ENCODE measurements at places on chromosomes 7 and 10.

DNA sequence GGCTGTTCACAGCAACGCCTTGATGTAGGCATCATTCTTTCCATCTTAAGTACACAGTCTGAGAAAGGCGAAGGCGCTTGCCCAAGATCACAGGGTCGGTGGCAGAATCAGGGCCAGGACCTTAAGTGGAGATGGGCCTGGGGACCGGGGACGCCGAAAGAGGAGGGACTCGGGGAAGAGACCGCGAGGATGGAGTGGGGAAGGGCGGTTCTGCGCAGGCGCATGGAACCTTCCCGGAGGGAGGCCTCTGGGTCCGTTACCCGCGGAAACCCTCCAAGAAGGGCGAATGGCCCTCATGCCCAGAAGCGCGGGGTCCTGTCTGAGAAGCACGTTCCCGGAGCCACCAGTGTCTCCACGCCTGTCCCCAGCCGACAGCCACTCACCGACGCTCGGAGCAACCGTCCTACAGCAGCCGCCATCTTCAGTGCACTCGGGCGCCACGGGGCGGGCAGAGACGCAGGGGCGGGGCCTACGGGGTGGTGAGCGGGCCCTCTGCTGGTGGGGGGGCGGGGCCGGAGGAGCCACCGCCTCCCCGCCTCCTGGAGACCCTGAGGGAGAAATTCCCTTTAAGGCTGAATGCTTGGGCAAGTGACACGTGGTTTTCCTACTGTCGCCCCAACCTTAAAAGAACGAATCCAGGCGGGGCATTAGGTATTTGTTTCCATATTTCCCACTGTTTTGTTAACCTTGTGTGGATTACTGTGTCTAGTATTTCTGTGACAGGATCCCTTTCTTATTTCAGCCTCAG is at the start of gene PRDX3:
PRDX3 (minus strand) TSS at position 441 of the 748 bp plus-strand sequence; CDS start at position 419, 22 bp downstream.
- DNase-seq: peak; percentile 95

DNA sequence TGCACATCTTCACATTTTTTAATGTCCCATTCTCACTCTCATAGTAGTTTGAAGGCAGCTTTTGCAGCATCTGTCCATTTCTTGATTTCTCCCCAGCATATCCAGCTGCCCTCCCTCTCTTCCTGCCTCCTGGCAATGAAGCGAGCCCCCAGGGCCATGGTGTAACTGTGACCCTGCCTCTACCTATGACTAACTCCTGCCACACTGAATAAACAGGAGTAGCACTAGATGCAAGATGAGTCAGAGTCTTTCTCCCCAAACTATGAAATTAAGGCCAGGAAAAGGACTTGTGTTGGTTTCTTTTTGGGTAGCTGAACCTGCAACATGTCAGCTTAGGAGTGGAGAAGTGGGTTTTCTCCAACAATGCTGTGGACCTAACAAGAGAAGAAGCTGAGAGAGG is 329.0 kb downstream of the RNLS start:
- DNase-seq: no peak

DNA sequence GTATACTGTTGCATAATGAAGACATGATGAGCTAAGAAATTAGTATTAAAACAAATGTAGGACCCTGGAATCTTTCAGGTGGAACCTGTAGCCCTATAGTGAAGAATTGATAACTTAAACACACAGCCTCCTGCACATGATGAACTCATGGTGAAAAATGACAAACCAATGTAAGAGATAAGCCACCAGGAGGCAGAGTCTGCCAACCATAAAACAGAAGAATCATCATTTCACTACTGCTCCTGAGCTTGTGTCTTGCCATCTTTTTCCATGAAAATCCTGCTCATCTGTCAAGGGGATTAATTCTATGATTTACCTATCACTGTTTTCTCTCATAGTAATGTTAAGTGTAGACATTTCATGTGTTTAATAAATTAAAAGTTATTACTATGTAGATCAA is 363.9 kb downstream of the MALRD1 start:
- no peak for DNase-seq

- DNase-seq: no peak
Measured at GRCh38 chr7:91912494-91912893, 28.2 kb upstream of the AKAP9 start.

DNA sequence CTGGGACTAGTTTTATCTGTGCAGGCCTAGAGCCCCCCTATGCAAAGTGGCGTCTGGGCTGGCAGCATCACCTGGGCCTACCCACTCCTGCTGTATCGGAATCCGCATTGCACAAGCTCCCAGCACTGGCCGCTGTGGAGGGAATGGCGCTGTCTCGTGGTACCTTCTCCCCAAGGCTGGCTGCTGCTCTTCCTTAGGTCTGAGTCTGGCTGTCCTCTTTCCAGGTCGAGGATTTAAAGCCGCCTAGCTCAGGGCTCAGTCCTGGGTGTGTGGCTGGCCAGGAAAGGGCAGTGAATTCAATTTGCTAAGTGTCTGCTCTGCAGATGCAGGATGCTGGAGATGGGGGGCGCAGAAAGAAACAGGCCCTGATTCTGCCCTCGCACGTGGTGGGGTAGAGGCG is 44.7 kb downstream of the MGMT start:
- no peak for DNase-seq

DNA sequence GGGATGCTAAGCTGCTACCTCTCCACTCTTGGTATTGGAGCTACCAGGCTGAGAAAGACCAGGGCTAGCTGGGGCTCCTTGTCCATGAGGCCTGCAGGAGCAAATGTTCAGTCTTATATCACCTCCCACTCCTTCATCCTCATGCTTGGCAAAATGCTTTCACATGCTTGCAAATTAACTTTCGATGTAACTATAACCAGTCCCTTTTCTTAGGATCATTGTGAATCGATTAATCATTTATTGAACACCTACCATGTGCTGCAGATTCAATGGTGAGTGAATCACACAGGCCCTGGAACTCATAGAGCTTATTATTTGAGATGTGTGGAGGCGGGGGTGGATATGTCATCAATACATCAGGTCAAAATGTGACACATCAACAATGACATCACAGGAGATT is 138.6 kb downstream of the EMX2 start:
- no peak for DNase-seq

DNA sequence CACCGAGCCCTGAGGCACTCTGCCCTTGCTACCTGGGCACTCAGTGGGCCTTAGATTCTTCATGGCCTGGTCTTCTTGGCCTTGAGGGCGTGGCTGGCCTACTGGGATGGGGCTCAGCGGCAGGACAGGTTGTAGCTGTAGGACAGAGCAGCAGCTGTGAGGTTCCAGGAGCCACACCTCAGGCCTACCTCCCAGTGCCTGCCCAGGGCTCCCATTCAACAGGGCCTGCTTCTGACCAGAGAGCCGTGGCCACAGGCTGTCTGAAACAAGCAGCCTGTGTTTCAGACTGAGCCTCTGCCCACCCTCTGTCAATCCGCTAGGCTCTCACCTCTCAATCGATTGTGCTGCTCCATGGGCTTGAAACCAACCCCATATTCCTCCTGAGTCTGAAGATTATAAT is 928.0 kb upstream of the ZNF722 start:
- DNase-seq: no peak

GRCh38 chr7:102138676-102139075 is 148.0 kb upstream of the SH2B2 start:
- DNase-seq: no peak

GRCh38 chr10:110443239-110444003 is 54.3 kb upstream of the DUSP5 start:
- no peak for DNase-seq

DNA sequence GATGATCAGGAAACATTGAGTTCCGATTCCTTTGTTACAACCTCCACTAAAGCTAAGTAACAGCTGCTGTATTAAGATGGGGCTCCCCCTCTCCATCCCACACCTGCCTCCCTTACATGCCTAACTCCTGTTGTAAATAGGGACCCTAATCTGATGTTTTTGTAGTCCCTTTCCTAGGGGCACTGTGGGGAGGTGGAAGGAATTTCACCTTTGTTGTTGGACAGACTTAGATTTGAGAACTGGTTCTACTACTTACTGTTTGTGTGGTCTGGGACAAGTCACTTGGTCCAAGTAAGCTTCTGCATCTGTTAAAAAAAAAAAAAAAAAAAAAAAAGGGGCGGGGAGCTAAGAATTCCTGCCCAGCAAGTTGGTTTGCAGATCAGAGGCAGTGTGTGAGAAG is 42.6 kb downstream of the KIAA1217 start:
- DNase-seq: no peak

DNA sequence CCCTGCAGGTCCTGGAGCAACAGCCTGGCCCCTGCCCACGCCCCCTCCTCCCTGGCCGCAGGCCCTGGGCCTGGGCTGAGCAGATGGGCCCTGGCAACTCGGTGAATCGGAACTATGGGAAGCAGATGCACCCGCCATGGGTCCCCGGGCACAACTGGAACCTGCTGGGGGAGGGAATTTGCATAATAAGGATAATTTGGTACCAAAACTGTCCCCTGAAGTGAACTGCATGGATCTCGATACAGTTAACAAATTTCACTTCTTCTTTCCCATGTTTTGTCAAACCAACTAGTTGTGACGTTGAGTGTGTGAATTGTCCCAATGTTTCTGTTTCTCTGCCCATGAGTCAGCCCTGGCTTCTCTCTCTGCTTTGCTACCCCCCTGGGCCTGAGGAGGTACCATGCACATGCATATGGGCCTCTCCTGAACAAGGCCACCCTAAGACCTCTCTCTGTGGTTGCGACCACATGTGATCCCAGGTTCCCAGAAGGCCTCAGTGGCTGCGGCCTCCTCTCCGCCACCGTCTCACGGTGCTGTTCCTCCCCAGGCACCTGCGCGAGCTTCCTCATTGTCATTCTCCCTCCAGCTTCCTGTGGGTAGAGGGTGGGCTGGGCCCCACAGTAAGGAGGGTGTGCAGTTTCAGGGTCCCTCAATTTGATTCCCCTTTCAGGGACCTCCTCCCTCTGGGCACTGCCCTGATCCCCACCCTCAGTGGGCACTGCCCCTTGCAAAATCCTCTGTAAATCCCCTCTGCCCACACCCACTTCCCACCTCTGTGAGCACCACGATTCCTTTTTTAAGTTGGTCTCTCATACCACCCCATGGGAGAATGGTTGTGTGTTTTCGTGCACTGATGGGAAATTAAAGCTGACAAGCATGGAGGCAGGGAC is 40.0 kb downstream of the FIGNL1 start:
- no peak for DNase-seq

GRCh38 chr10:71432956-71433767 is 36.4 kb downstream of the CDH23 start:
- no peak for DNase-seq

DNA sequence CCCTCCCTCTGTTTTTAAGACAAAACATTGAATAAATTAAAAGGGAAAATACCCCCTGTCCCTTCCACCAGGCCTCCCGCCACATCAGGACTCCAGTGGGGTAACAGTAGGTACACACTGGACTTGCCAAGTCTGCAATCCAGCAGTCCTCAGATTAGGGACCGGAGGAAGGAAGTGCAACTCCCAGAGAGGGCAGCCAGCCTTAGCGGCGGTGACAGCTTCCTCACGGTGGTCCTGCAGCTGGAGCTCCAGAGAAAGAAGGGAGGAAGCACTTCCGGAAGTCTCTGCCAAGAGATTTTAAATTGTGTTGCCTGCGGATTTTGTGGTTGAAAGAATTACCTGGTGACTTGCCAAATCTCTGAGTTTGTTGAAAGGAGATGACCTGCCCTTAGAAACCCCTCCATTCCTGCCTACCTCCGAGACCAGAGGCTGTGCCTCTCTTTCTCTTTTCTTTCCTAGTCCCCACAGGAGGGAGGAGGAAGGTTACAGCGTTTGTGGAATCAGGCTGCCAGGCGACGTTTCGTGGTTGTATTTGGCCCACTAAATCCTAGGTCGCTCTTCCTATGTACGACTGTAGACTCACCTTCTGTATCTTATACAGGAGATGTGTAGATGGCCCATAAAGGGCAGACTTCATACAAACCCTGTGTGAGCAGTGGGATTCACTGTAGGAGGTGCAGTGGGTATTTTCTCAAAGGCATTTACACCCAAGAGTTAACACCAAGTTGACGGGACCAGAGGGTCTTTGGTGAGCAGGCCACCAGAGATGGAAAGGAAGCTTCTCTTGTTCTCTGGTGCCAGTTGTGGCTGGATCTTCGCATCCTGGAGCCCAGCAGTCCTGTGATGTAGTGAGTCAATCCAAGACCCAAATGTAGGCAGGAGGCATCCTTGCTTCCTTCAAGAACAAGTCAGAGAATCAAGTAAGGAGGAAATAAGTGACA is 77.9 kb downstream of the INSIG1 start:
- no peak for DNase-seq

DNA sequence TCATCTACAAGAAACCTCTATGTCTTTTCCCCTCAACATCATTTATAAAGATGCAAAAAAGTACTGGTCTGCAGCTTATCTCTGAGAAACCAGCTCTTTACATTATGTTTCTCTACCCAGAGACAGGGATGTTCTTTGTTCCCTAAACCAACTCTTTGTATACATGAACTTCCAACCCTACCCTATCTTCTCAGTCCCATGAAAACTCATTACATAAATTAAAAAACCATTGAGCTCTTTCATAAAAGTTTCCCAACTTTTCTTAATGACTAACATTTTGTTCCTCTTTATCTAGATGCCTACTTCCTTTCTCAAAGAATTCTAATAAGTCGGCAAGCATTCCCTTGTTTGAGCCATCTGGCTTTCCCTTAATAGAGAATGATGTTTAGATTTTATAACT is 192.8 kb upstream of the AGK start:
- DNase-seq: no peak

DNA sequence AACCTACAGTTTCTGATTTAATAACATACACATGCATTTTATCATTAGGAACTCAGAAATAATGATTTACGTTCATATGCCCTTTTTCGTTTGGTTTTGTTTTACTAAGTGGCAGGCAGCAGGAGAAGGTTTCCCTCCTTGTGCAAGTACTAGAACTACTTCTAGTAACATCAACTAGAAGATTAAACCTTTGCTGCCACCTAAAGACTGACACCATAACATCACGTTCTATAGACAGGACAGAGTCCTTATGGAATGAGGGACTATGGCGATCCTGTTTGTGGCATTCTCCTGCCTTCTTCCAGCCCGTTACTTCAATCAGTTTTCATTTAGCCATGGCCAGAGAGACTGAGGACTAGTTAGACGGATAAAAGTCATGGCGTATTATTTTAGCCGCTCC is 53.2 kb downstream of the GAD2 start:
- no peak for DNase-seq

- no peak for DNase-seq
Measured at GRCh38 chr7:105345725-105346124, 43.0 kb downstream of the SRPK2 start.

- no peak for DNase-seq
Measured at GRCh38 chr7:120819861-120820260, 38.1 kb downstream of the TSPAN12 start.

GRCh38 chr7:33237036-33237435 is 107.7 kb downstream of the BBS9 start:
- DNase-seq: no peak

GRCh38 chr7:105268511-105269392 is 120.0 kb downstream of the SRPK2 start:
- no peak for DNase-seq

- no peak for DNase-seq
Measured at GRCh38 chr7:84975586-84976185, 211.2 kb downstream of the SEMA3D start.

- DNase-seq: peak; percentile 45
Measured at GRCh38 chr7:2521952-2522591, 2.5 kb downstream of the LFNG start.

GRCh38 chr7:39453743-39454355 is 112.4 kb upstream of the YAE1 start:
- no peak for DNase-seq

GRCh38 chr7:35823440-35823839 is 22.6 kb downstream of the SEPTIN7 start:
- no peak for DNase-seq

- no peak for DNase-seq
Measured at GRCh38 chr7:132336797-132337196, 239.5 kb downstream of the PLXNA4 start.
